ENCODE measurements at places on chromosomes 4 and X.

DNA sequence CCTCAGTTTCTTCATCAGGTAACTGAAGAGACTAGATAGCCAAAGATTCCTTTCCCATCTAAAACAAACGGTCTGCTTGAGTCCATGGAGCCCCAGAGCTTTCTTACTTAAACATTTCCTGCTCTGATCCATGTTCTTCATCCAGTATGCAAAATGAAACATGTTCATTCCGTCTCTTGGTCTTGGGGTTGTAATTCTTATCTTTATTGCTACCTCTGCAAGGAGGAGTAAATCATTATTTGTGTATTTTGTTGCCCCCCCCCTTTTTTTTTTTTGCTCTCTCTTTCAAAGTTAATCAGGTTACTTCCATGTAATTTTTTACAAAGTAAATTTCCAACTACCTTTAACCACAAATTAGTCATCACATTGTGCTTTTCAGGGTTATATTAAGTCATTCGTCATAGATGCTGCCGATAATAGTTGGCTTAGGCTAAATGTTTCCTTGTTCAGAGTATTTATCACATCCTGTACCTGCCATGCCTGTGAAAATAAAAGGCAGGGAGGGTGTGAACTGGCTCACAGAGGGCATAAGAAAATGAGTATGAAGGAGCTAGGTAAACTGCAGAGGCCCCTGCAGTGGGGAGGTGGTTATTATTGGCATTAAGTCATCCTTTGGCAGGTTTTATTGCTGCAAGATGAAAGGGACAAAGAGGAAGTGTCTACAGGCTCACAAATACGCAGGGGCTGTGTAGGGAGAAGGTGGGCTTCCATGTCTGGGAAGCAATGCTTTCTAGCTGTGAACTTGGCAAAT, 76.7 kb upstream of the HS3ST1 start:
- DNase-seq: no peak

DNA sequence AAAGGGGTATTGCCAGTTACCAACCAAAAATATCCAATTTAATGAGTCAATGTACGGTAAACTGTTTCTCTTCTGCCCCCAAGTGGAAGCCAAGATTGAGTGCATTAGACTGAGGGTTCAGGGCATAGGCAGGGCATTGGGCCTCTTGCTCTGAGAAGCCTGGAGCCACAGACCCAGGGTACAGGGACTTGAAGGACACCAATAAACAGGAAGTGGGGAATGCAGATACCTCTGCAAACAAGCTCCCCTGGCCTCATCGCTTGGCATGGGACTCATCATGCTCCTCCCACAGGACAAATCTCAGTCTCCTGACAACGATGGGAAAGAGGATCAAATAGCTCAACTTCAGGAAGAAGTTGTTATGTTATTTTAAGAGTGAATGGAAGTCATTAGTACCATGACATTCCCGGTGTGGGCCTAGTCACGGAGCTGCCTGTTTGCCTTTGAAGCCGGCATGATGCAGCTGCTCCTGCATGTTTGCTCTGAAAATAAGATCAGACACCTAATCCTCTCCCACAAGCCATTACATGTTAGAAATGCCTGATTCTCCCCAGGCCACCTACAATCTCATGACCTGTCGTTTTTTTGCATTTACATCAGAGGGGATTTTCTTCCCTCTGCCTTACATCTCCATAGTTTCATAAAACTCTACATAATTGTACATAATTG, 224.2 kb downstream of the RCHY1 start:
- DNase-seq: no peak

GRCh38 chrX:23773601-23774175, 9.3 kb upstream of the SAT1 start:
- DNase-seq: no peak

- DNase-seq: no peak
Measured at GRCh38 chr4:54127660-54128059, 27.7 kb downstream of the GSX2 start.

DNA sequence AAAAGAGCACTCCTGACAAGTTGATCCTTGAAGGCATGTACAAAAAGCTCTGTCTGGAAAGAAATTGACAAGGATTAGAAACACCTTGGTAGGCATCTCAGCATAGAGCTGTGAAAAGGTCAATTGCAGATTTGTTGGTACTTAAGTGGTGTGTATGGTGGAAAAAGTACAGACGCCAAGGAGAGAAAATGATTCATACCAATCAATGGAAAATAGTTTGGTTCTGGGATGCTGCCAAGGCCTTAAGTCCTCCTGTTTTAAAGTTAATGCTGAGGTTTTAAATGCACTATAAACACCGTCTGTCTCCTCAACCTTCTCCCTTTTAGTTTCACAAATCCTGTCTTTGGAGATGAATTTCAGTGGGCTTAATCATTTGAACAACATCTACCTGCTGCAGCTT, 524.1 kb downstream of the IL15 start:
- no peak for DNase-seq

- no peak for DNase-seq
Measured at GRCh38 chrX:79153348-79153747, 8.9 kb downstream of the GPR174 start.

- DNase-seq: no peak
Measured at GRCh38 chr4:76726176-76726575, 171.8 kb downstream of the SOWAHB start.

GRCh38 chrX:11530621-11531020, 135.1 kb downstream of the ARHGAP6 start:
- DNase-seq: no peak

DNA sequence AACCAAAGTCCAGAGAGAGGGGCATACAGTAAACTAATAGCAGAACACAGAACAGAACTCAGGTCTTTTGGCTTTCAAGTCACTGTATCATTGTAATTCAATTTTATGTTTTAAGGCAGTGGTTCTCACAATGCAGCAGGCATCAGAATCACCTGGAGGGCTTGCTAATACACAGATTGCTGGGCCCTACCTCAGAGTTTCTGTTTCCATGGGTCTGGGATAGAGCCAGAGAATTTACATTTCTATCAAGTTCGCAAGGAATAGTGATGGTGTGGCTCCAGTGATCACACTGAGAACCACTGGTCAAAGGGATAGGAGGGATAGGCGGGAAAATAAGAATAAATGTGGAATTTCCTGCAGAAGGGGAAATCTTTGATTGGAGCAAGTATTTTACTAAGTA, 36.7 kb downstream of the LANCL3 start:
- DNase-seq: no peak

GRCh38 chr4:185730849-185731608, 81.0 kb downstream of the SORBS2 start:
- DNase-seq: no peak

GRCh38 chr4:184203300-184203699, 14.4 kb downstream of the ENPP6 start:
- DNase-seq: no peak

- no peak for DNase-seq
Measured at GRCh38 chr4:4633431-4633830, 91.6 kb upstream of the STX18 start.

GRCh38 chr4:2545321-2546013, 9.0 kb downstream of the FAM193A start:
- DNase-seq: no peak

- DNase-seq: no peak
Measured at GRCh38 chr4:12036450-12036849, 607.8 kb upstream of the HS3ST1 start.

DNA sequence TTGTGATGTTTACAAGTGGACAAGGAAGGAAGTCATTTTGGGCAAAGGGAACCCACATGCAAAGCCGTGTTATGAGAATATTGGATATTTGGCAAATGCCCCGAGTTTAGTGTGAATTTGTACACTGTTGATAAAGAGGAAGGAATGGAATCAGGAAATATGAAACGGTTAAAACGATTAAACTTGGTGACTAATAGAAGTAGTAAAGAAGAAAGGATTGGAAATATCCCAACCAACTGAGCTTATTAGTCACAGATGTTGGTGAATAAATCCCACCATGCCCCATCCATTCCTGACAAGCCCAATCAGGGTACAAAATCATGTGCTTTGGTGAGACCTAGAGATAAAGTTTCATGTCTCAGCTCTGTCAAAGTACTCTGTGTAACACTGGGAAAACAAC, 22.0 kb downstream of the ARHGAP24 start:
- no peak for DNase-seq

DNA sequence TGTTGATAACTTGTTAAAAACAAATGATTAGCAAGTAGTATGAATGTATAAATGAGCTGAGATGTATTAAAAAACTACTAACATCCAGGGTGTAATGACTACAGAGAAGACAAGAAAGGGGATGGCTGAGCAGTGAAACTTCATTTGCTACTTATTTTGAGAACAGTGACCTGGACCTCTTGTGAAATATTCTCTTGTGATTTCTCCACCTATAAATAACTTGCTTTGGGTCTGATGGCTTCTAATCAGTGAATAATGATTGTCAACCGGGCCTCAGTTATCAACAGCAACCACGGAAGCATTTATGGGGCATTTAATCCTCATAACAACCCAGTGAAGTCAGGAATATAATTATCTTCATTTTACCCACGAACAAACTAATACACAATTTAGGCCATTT, 154.2 kb upstream of the HAND2 start:
- DNase-seq: no peak

DNA sequence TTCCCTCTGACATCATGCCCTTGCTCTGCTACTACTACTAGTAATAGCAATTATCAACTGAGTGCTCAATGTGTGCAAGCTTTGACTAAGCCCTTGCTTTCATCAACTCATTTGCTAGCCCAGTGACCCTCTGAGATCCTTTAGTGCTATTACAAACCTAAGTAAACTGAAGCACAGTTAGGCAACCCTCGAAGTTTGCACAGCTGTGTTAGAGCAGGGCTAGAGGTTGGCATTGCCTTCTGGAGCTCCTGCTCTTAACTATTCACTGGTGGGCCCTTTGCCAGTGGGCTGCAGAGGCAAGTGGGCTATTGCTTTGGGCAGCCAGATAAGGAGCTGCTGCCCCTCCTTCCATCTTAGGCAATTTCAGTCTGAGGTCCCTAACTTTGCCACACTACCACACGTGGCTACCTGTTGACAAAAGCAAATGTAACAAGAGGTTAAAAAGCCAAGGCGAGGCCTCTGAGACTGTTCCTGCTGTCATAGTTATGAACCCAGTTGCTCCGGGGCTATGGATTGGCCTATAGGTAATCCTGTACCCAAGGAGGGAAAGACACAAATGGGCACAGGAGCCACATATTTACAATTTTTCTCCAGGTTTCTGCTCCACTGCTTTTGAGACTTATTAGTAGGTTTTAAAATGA, 41.5 kb upstream of the ANKRD50 start:
- no peak for DNase-seq

DNA sequence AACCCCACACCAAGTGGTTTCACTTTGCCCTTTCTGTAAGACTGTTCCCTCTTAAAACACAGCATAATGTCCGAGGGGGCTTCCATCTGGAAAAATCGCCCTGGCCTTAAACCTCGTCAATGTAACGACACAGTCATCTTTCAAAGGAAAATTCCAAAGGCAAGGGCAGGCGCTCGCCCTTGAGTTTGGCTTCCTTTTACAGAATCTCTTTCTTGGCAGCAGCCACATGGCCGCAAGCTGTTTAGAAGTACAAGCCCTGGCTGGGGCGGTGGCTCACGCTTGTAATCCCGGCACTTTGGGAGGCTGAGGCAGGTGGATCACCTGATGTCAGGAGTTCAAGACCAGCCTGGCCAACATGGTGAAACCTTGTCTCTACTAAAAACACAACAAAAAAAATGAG, 27.1 kb upstream of the GRPEL1 start:
- DNase-seq: no peak

DNA sequence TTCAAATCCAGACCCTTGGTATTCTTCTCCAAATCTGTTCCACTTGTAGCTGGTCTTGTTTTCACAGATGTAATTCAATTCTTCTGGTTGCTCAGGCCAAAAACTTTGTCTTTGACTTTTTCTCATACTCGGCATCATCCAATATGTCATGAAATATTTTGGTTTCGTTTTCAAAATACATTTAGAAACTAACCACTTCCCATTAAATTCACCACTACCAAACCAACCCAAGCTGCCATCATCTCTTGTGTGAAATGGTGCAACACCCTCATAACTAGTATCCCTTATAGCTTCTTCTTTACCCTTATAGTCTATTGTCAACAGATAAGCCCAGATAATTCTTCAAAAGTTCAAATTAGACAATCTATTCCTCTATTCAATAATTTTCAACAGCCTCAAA, 192.1 kb downstream of the PRR32 start:
- DNase-seq: no peak

DNA sequence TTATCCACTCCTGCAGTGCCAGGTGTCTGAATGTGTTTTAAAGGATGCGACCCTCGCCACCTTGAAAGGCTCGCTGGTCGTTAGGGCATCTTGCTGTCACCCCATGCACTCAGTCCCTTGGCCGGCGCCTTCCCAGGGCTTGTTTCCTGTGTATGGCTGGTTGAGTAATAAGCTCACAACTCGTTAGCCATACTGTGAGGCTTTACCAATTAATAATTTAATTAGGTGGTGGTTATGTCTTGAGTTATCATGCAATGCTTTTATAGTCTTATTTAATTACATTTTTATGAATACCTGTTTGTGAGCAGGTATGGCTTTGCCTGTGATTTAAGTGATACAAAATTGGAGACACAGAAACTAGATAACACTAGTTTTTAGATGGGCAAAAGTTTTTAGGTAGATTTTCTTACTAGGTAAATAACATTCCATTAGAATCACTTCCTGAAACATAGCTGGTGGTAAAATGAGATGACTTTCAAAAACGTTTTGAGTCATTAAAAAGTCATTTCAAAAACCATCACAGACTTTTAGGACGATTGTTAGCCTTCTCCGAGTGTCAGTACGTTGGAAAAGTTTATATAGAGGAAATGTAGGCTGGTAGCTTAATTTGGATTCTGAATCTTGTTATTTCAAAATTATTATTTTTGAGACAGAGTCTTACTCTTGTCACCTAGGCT, 18.2 kb downstream of the PTTG2 start:
- no peak for DNase-seq

GRCh38 chr4:102868153-102868780, 525 bp upstream of the CISD2 start:
- DNase-seq: no peak

GRCh38 chrX:40201329-40201885, 103.6 kb upstream of the BCOR start:
- no peak for DNase-seq

DNA sequence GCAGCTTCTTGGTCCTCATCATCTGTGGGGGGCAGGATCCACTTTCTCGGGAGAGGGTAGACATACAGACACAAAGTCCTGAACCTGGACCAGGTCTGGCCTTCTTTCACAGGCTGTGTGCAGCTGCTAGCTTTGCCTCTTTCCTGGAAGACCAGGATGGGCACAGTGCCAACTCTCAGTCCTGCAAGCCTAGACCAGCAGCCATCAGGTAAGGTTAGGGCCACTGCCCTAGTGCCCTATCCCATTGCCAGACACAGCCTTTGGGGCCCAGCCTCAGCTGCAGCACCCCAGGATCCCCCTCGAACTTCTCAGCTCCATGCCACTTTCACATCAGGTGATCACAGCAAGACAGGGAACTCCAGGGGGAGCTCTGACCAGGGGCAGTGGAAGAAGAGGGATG, 38.4 kb downstream of the ZNF185 start:
- no peak for DNase-seq

DNA sequence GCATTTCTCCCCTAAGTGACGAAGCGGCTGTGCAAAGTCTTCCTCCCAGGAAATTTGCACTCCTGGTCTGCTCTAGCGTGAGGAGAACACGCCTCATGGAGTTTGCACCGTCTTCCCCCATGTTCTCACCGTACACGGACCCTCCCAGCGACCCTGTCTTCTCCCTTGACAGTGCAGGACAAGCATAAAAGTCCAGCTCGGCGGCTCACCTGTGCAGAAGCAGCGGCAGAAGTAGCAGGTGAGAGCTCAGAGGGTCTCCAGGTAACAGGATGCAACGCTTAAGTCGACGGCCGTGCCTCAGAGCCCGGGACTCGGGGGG, 314 bp downstream of the P2RY8 start:
- DNase-seq: no peak

GRCh38 chrX:50677789-50678188, 136.2 kb downstream of the SHROOM4 start:
- DNase-seq: no peak

Data from cortex of kidney (tissue), 1 donor.